ENCODE measurements at places on chromosomes 2 and 18.
A peak's percentile ranks its signal among the peaks of the same experiment; 100 is the strongest.

GRCh38 chr18:28846958-28847357, 670.0 kb upstream of the CDH2 start:
- DNase-seq = no peak

DNA sequence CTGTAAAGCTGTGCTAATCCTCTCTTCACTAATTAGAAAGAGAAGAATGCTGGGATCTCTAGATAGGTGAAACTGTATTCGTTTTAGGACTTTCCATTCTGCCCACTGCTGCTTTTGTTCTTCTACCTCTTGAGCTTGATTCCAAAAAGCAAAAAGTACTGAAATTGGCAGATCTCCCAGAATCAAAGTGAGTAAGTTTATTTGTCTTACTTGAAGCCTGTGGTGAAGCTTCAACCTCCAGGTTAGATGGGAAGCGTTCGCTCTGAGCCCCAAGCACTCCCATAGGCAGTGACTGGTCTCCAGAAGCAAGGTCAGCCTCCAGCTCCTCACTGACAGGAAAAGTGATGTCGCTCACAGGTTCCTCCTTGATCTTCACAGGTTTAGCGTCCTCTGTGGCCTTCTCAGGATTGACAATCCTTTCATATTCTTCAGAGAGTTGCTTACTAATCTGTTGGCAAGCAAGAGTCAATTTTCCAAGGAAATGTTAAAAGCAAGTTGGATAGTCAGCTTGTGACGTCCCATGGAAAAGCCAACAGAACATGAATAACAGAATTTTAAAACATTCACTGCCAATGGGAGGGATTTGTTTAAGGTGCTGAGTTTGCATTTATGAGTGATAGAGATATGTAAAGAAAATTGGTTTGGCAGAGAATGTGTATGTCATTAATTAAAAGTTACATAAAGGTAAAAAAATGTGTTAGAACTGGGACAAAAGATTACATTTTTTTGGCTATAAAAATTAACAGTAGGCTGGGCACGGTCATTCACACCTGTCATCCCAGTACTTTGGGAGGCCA, 8.1 kb downstream of the SUPT7L start:
- no peak for DNase-seq

DNA sequence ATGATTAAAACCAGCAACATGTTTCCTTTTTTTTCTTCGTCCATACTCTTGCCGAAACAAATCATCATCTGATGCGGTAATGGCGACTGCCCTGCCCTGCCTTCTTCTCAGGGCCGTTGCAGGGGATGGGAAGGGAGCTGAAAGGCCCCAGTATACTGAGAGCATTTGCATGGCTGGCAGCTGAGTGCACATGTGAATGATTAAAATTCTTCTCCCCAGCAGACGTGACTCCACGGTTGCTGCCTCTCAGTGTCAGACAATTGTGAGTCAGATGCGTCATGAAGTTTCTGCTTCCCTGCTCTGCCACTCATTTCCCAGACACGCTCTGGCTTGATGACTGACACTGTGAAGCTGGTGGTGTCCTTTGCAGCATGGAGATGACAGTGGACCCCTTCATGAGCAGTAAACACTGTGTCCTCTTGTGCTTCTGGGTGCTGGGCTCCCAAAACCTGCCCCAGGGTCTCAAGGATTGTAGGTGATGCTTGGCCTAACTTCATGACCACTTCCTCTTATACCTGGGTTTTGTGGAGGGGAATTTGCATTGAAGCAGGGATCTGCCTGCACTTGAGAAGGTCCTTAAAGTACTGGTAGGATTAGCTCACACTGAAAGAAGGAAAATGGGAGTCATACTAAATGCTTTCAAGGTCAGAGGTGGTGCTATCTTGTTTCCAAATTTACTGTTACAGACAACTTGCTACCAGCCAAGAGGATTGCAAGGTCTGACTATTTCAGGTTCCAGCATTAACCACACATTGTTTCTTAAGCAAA, 222.5 kb upstream of the COPS8 start:
- DNase-seq = no peak

DNA sequence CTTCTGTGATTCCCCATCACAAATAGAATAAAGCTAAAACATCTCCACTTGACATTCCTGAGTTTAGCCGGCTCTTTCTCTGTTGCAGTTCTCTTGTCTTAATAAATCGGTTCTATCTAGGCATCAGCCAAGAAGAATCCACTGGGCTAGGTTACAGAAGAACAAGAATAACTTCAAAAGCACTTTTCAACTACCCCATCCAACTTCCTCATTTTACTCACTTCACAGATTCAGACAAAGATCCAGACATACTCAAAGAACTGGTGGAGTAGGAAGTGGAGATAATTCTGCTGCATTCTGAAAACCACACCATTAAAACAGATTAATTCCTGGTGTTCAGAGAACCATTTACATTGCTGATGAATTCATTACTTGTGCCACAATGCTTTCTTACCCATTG, 9.6 kb upstream of the ALPK2 start:
- DNase-seq = no peak

DNA sequence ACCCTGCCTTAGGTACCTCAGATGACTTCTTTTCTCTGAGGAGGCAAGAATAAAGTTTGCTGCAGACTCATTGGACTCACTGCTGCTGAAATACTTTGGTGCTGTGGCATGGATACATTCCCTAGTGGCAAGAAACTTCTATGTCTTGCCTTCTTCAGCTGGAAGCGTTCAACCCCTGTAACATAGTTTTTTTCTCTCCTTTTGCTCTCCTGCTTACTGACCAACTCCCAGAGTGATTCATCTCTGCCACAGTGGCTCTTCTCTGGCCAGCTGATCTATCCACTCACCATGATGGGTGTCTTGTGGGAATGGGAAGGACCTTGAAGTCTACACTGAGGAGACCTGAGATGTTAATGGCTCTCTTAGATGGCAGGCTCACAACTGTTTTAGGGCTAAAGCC, 309.3 kb upstream of the LRRTM4 start:
- DNase-seq = no peak

GRCh38 chr2:176160986-176161824, 4.1 kb downstream of the HOXD3 start:
- peak; percentile 59 for DNase-seq

- no peak for DNase-seq
These were observed 53.5 kb upstream of the NDUFV2 start for GRCh38 chr18:9048808-9049494.

GRCh38 chr2:230793572-230794359, 71.0 kb upstream of the ITM2C start:
- no peak for DNase-seq

DNA sequence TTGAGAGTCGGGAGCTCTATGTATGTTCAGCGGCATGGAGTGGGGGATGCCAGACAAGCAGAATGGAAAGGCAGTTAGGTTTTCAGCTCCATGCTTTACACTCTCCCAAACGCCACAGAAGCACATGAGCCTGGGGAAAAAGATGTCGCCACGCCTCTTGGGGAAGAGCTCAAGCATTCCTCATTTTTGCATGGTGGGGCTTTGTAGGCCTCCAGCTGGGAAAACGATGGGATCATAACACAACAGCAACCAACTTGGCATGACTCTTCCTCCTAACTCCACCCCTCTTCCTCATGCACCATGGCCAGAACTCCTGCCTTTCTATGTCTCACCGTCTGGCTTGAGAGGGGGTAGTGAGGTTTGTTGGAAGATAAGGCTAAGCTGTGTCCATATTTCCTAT, 102.6 kb downstream of the PAX3 start:
- no peak for DNase-seq

DNA sequence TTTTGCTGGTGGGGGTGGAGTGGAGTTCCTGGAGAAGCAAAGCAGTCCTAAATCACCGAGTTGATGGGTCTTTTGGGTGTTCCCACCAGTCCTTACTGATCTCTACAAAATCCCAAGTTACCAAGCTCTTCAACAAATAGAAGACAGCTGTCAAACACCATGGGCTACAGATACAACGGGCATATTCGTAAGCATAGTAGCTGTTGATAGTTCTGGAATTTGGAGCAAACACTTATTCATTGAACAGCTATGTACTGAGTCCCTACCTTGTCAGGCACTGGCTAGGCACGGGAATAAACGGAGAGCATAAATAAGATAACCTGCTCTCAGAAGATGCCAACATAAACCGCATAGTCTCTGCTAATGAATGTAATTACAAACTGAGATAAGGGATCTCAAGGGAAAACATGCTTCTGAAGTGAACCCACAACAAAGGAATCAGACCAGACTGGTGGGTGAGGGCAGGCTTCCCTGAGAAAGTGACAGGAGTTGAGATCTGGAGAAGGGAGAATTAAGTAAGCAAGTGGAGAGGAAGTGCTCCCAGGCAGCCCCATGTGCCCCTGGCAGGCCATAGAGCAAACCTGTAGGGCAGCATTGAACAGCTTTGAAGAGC, 947 bp upstream of the ANKRD44 start:
- DNase-seq = no peak

DNA sequence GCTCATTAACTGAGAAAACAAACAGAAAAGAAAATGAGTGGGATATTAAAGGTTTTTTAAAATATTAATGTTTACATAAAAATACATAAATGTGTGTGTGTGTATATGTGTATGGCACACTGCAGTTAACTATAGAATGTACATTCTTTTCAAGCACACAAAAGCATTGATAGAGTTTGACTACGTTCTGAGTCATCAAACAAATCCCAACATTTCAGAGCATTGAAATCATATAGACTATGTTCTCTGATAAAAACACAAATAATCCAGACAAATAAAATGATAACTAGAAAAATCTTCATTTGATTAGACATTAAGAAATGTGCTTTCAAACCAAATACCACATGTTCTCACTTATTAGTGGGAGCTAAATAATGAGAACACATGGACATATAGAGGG, 84.3 kb upstream of the CELF4 start:
- no peak for DNase-seq

- DNase-seq = no peak
These were observed 72.1 kb downstream of the COL6A3 start for GRCh38 chr2:237341872-237342271.

DNA sequence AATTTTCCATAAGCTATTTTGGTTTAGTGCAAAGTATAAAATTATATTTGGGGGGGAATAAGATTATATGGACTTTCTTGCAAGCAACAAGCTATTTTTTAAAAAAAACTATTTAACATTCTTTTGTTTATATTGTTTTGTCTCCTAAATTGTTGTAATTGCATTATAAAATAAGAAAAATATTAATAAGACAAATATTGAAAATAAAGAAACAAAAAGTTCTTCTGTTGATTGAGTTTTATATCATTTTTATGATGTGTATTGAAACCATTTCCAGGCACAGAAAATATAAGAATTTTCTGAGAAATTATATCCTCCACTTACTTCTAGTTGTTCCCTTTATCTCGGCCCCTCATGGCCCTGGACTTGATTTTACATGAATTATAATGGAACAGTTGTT, 3.7 kb downstream of the CCL20 start:
- no peak for DNase-seq

GRCh38 chr2:231674587-231675338, 33.6 kb upstream of the PTMA start:
- DNase-seq = peak; percentile 94

- no peak for DNase-seq
These were observed 4.0 kb downstream of the PPP3R1 start for GRCh38 chr2:68248361-68248760.

GRCh38 chr2:178530625-178531142, 50.4 kb downstream of the PLEKHA3 start:
- no peak for DNase-seq

DNA sequence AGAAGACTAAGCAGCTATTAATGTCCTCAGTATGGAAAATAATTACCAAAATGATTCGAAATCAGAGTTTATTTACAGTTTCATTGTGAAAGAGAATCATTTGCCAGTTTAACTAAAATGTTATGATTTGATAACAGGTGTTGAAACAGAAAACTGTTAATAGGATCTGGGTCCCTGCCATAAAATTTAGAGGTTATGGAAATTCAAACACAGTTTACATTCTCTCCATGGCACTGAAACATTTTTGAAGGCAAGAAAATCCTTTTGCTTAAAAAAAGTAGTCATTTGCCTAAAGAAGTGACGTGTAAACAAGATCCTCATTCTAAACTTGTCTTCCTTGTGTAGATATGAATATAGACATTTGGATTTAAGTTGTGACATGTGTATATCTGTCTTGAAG, 743.8 kb downstream of the SLC4A3 start:
- DNase-seq = no peak

- DNase-seq = no peak
These were observed 108.7 kb downstream of the ANKRD44 start for GRCh38 chr2:197201874-197202273.

- no peak for DNase-seq
These were observed 36.9 kb downstream of the RAPH1 start for GRCh38 chr2:203498161-203498560.

DNA sequence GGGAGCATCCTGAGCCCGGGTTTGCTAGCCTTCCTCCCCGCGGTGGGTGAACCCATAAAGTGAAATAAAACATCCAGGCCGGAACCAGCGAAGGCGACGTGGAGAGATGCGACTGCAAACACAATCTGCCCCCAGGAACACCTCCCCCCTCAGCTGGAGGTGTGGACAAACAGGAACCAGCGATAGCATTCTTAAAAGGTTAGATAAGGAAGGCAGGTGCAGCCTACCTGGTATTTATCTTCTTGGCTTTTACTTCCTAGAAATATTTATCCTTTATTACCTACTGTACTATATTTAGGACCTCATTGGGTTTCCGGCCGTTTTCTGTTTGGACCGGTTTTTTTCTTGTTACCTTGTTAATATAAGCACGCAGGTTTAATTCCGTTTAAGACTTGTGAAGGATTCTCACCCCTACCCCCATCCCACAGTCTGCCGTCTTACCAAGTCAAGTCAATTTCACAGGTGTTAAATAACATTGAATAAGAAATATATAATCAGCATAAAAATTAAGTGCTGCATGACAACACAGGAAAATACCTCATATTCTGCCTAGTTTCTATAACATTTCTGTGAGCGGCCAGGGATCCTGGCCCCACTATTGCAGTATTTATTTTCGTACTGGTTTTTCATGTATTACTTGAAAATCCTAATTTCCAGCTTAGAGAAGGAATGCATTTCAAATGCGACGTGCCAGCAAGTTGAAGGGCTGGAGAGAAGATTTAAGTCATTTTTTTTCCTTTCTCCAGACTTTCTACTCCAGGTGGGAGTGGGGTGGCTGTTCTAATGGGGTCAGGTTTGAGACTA, 224.0 kb upstream of the ID2 start:
- DNase-seq = no peak

GRCh38 chr18:38257661-38258060, 692.1 kb upstream of the CELF4 start:
- no peak for DNase-seq

- DNase-seq = peak; percentile 67
These were observed 6.9 kb downstream of the CEP68 start for GRCh38 chr2:65062843-65063825.

DNA sequence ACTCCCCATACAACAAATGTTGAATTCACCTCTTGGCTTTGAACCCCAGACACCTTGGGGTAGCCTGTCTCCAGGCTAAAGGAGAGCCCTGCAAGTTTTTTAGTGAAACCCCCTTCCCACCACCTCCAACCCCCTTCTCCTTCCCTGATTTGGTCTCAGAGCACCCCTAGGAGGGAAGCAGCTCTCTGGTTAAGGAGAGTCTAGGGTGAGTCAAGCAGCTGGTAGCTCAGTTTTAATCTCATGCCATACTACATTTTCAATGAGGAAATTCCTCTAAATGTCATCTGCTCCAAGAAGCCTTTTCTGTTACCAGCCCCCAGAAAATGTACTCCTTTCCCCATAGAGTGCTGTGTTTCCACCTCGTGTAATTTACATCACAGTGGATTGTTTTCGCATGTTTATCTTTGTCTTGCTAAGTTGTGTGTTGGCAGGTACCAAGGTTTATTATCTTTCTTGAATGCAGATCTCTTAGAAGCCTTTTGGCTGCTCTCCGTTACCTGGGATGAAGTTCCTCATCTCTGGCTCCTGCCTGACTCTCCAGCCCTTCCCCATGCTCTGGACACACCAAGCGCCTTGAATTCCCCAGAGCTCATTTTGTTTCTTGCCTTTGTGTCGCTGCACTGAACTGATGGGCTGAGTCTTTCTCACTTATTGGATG, 82.2 kb downstream of the ASAP2 start:
- DNase-seq = no peak
